Right lung (tissue), 10 donors: ENCODE measurements at places on chromosomes 3 and 15. TPM values are rescaled to one million over a fixed set of nuclear protein-coding genes. Genes with fewer than 3 reads are reported as not detected.

DNA sequence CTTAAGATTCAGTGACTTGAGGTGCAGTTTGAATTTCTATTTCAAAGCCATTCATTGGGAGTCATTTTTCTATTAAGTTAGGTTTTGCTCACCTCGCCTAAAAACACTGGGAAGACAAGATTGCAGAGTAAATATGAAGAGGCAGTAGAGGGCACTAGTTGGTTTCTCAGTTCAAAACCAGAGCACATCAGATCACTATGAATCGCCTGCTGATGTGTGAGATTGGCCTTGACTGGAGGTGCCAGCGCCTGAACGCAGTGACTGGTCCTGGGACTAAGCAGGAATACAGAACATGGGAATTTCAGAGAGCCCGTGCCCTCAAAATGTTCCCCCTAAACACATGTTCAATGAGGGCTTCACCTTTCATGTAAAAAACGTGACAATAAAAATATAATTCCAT is 229.0 kb downstream of the ITPR1 start:
- no peak for DNase-seq

DNA sequence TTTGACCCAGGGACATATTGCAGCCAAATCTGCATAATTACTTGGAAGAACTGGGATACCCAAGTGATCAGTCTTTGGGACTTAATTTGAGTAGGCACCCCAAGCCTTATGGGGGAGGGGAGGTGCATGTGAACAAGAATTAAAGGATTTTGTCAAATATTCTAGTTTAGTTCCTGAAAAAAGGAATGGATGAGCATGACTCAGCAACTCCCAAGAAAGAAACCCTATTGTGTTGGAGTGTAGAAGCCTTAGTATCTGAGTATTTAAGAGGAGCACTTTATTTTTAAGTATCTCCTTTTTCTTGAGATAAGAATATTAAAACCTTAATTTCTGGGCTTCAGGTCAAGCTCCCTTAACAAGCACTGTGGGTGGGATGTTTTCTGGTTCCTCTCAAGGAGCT is 222.4 kb downstream of the CD47 start:
- DNase-seq, result no peak

The DLL4 gene
- polyA plus RNA-seq, result 13.7 TPM

- no peak for DNase-seq
These were observed 855.1 kb downstream of the ROBO1 start for GRCh38 chr3:78912687-78913086.

The PCYT1A gene
- polyA plus RNA-seq, result 40.5 TPM

DNA sequence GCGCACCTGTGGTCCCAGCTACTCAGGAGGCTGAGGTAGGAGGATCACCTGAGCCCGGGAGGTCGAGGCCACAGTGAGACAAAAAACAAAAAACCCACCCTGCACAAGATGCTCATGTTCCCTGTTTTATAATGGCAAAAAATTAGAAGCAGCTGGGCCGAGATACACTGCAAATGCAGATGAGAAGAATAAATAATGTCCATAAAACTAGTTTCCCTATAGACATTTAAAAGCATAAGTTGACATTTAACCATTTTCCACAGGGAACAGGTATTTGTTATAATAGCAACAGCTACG is 537 bp upstream of the SCAP start:
- no peak for DNase-seq

DNA sequence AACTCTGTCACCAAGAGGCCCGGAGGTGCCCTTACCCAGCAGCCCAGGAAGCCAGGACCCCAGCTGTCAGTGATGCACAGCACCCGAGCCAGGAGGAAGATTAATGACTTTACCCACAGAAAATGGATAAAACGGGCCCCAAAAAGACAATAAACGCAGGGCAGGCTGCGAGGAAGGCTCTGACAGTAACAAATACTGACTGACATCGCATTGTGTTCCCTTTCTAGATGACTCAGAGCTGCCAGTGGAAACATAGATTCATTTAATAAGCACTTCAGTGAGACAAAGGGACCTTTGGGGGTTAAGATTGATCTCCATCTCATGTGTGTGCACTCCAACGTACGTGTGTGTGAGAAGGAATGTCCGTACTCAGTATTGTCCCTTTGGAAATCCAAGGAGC is 225.3 kb upstream of the PPP2R3A start:
- DNase-seq, result no peak
